ENCODE measurements at places on chromosomes 11 and 22. TPM values are rescaled to one million over a fixed set of nuclear protein-coding genes. Genes with fewer than 3 reads are reported as not detected.

The WNT11 gene
- 0.21 TPM for total RNA-seq

The PPP1R14B gene
- total RNA-seq, result 308 TPM

The TSPAN4 gene
- 32.5 TPM for total RNA-seq

The SPI1 gene
- total RNA-seq, result not detected
